RWPE2 (cell line): ENCODE measurements at places on chromosomes 7 and 10.

DNA sequence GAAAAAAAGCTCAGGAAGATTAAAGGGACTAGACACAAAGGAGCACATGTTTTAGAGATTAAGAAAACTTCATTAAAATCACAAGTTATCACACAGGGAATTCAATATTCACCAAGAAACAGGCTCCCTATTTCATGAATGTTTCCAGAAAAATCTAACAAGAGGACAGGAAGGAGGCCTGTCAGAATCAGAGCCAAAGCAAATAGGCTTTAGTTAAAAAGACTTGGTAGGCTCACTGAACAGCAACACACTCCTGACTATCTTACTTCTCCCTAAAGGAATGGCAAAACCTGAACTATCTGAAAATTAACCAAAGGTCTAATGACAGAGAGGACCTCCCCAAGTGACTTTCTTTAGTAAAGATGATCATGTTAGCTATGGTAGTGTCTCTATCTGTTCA is 188.3 kb upstream of the MEOX2 start:
- DNase-seq = no peak

GRCh38 chr10:6755781-6756460 is 175.8 kb upstream of the PRKCQ start:
- DNase-seq = no peak

DNA sequence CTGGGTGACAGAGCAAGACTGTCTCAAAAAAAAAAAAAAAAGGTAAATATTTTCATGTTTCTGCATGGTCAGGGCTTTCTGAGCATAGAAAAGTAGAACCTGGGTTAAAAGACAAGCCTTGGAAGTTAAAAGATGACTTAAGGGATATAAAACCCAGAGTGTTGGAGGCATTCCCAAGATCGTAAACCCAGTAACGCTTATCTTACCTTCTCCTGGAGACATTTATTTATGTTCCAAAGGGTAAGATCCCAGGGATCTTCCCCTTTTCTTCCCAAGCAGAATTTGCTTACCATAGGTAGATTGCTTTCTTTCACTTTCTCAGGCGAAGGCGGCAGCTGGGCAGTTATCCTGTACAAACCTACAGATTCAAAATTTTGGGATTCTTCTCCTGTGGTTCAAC is 22.2 kb downstream of the SUGCT start:
- DNase-seq = no peak

DNA sequence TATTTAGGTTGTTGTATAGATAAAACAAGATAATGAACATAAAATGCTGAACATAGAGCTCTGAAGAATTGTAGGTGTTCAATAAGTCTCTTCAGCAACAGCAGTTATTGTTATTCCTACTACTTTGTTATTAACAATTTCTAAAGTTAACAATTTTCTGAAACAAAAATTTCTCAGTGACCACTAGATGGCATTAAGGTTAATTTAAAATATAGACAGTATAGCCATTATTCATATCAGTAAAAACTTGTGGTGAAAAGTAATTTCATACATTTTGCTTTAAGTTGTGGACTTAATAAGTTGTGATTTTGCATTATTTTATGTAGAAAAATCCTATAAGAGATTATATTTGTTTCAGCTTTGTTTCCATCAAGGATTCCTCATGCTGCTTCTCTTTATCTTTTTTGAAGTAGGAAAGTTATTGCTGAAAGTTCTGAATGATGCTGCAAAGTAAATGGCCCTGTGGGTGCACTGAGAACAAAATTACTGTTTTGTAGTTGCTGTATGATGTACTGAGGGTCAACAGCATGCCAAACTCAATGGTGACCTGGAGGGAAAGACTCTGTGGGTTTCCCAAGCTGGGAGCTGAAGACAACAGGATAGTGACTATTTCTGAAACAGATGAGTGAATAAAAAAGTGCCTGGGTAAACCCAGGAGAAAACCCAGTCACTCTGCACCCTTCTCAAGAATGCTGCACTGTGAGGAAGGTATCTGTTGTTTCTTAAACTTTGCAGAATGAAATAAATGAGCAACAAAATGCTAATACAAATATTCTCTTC is 253.6 kb downstream of the KIF20B start:
- DNase-seq = no peak

DNA sequence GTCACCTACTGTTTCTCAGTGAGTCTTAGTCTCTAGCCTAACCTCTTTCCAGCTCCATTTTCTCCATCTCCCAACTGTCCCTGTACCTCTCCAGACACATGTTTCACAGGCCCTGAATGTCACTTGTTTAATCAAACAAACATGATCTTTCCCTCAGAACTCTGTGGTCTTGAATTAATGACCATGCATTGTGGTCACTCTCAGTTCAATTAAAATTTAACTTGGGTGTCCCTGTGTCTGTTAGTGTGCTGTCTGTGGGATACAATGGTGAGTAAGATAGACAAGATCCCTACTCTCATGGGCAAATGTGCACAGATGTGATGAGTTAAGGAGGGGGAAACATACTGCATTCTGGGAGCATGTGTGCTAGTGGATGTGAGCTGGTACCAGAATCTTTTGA is 65.0 kb downstream of the RBM33 start:
- no peak for DNase-seq

DNA sequence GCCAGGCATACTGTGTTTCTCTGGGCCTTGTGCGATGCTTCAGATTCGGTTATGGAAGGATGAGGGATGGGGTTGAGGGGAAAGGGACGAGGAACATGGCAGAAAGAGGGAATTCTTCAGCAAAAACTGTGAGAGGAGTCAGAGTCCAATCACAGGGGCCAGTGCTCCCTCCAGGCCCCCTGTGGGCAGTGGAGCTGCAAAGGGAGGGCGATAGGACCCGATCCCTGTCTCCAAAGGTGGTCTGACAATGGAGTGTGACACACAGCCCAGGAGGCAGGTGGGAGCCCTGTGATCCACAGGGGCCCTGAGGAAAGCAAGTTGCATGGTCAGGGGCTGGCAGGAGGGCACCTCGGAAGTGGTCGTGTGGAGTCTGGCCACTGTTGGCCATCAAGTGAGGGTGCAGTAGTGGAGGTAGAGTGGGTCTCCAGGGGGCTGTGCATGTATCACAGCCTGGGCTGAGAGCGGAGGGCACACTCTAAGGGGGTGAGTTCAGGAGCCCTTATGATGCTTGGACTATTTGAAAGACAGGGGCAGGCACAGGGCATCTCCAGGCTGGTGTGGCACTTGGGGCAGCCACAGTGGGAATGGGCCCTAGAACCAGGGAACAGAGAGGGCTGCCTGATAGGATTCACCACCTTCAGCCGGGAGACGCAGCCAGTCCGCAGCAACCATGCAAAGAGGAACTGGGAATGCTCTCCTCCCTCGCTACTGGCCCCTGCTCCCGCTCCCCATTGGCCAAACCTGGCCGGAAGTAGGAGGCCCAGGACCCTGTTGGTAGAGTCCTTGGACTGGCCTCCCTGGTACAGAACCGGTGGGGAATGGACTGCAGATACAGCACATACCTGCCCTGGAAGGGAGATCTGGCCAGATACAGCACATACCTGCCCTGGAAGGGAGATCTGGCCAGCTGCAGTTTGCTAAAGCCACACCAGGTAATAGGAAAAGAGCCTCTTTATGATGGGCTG is 115.9 kb downstream of the ADCY1 start:
- DNase-seq = no peak

DNA sequence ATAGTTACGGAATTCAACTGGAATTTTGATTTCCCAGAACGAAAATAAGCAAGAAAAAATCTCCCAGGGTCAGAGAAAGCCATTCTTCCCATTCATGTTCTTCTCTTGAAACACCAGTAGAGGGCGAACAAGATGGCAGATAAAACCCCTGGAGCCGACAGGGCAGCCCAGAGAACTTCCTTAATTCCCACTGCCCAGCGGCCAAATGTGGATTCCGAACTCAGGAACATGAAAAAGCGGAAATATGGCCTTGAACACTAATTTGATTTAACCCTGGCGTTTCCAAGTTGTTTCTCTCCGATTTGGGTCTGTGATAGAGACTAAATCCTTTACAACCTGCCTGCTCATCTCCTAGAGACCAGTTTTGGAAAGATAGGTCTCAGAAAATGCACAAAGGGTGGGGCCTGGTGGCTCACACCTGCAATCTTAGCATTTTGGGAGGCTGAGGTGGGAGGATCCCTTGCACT is 100.7 kb upstream of the WAC start:
- no peak for DNase-seq

DNA sequence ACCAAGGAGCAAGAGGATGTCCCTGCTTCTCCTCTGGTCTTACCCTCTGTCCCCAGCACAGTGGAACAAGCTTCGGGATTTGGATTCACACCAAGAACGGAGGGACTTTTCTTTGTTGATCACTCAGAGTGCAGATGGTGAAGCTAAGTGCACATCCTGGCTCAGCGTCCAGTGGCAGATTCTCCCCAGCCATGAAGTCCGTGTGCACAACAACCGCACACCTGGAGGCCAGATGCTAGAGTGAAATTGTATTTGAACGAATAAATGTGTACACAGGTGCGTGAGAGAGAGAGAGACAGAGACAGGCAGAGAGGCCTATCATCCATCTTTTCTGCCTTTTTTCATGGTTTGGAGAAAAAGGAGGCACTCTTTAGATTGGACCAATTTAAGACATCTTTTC is 31.5 kb downstream of the ASB13 start:
- DNase-seq = no peak

GRCh38 chr7:13407911-13408310 is 581.6 kb downstream of the ETV1 start:
- DNase-seq = no peak

GRCh38 chr10:91664426-91664825 is 31.6 kb upstream of the PPP1R3C start:
- no peak for DNase-seq

DNA sequence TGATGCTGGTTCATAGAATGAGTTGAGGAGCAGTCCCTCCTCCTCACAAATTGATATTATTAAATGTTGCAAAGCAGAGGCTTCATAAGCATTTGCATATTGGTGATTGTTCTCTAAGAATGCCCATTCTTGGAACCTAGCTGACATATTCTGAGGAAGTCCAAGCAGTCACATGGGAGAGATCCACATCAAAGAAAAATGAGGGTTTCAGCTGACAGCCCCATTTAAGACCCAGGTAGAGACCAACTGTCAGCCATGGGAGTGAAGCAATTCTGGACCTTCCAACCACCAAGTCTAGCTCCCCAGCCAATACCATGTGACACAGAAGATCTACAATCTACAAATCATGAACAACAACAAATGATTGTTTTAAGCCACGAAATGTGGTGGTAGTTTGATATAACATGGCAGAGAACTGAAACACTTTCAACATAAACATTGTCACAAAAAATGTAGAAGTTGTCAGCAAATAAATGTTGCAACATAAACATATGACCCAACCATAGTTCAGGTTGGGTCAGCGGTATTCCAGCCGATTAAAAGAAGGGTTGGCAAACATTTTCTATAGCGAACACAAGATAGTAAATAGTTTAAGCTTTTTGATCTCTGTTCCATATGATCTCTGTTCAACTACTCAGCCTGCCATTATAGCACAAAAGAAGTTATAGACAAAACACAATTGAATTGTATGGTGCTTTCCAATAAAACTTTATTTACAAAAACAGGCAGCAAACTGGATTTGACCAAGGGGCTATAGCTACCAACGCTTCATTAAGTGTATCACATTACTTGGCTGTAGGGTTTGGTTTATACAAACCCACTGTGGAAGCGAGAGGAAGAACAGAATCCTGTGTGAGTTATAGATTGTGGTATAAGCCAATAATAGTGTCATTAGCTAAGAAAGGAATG is 41.4 kb upstream of the MPP7 start:
- no peak for DNase-seq

GRCh38 chr10:95421782-95422181 is 131.0 kb upstream of the PDLIM1 start:
- DNase-seq = no peak

GRCh38 chr7:70044525-70044924 is 446.2 kb downstream of the AUTS2 start:
- DNase-seq = no peak

GRCh38 chr10:98308669-98309365 is 40.8 kb upstream of the LOXL4 start:
- DNase-seq = no peak

DNA sequence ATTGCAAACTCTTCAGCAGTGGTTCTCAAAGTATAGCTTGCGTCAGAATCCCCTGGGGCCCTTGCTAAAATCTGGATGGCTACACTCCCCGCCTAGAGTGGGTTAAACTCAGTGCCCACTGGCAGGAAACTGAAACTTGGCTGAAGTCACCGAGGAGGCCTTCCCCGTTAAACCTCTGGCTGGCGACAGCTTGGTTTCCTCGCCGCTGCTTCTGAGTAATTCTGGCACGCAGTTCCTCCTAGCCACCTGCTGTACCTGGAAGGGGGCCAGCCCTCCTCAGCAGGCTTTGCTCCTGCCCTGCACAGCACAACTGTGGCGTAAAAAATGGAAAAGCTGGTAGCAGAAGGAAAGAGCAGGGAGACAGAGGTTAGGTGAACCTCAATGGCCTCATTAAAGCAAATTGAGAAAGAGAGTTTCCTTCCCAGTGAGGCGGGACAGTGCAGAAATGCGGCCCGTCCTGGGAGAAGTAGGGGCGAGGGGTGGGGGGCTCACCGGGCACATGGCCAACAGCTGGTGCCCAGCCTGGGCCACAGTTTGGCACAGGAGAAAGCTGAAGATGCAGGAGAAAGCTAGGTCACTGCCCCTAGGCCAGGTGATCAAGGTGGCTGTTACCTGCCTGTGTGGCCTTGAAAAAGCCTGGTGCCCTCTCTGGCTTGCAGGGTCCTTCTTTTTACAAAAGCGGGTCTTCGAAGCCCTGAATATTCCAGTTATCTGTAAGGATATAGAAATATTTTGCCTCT is 46.6 kb downstream of the ALOX5 start:
- DNase-seq = no peak

DNA sequence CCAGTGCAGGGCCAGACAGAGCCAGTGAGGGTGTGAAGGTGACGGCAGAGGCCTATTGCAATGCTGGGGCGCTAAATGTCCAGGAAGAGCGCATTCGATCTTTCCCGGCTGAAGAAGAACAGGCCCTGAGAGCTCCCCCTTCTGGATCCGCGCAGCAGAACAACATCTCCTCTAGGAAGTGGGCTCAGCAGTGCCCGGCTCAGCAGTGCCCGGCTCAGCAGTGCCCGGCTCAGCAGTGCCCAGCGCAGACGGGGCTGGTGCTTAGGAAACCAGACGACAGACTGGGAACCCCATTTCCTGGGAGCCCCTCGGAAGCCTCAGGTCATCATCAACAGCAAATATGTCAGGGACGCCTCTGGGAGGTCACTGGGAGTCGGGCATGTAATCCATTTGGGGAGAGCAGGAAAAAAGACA is 4.7 kb upstream of the NOS3 start:
- no peak for DNase-seq

DNA sequence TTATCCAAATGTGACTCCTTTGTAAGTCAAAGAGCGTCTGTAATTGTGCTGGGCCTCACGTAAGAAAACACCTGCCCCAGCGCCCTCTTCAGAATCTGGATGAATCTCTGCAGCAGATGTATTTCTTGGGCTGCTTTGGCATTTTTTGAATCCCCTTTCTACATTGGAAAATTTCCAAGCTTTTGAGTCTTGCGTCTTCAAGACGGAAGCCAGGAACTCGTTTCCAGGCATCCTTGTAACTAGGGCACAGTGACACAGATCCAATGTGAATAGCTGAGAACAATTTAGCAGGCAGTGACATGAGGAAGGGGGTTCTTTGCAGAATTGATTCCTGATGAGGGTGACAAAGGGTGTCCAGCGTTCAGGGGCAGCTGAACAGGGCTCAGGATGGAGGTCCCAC is 862.3 kb downstream of the TYW1 start:
- DNase-seq = no peak

GRCh38 chr7:45699726-45700390 is 125.7 kb downstream of the ADCY1 start:
- no peak for DNase-seq
